ENCODE measurements at places on chromosomes 11 and 22. TPM values are rescaled to one million over a fixed set of nuclear protein-coding genes. Genes with fewer than 3 reads are reported as not detected.

The MS4A6E gene
- total RNA-seq = not detected

The BTG4 gene
- not detected for total RNA-seq

The CDC42EP2 gene
- 1.9 TPM for total RNA-seq

The OR5A1 gene
- total RNA-seq = not detected

The HTR3A gene
- total RNA-seq = not detected

The OR11H1 gene
- not detected for total RNA-seq

The PKDREJ gene
- not detected for total RNA-seq

The MUC5AC gene
- not detected for total RNA-seq

The TEX54 gene
- total RNA-seq = not detected
